ENCODE measurements at places on chromosomes 13 and 19.

GRCh38 chr19:11322269-11323024 is 17.0 kb downstream of the RAB3D start:
- H3K27ac ChIP-seq: peak overlapping the region; percentile 5
- H3K27me3 ChIP-seq: no peaks in the 10 kb centered on the region
- H3K36me3 ChIP-seq: no peaks in the 10 kb centered on the region
- DNase-seq: peak; percentile 81

- H3K27ac ChIP-seq: no peak overlapping the region
- no peak for DNase-seq
- no peaks in the 10 kb centered on the region for H3K36me3 ChIP-seq
- H3K4me1 ChIP-seq: no peaks in the 10 kb centered on the region
- no peak overlapping the region for H3K4me3 ChIP-seq
Observed at GRCh38 chr13:36382030-36382429, 35.8 kb upstream of the SPART start.

GRCh38 chr13:100433475-100433874 is 155.1 kb downstream of the GGACT start:
- H3K4me3 ChIP-seq: no peak overlapping the region
- H3K27ac ChIP-seq: peak overlapping the region; percentile 8

- DNase-seq: no peak
- no peak overlapping the region for H3K4me3 ChIP-seq
- H3K27me3 ChIP-seq: peaks cover 49% of the 10 kb centered on the region
- H3K36me3 ChIP-seq: no peaks in the 10 kb centered on the region
- no peak overlapping the region for H3K27ac ChIP-seq
Observed at GRCh38 chr19:53910170-53910518, 1.1 kb downstream of the CACNG7 start.

DNA sequence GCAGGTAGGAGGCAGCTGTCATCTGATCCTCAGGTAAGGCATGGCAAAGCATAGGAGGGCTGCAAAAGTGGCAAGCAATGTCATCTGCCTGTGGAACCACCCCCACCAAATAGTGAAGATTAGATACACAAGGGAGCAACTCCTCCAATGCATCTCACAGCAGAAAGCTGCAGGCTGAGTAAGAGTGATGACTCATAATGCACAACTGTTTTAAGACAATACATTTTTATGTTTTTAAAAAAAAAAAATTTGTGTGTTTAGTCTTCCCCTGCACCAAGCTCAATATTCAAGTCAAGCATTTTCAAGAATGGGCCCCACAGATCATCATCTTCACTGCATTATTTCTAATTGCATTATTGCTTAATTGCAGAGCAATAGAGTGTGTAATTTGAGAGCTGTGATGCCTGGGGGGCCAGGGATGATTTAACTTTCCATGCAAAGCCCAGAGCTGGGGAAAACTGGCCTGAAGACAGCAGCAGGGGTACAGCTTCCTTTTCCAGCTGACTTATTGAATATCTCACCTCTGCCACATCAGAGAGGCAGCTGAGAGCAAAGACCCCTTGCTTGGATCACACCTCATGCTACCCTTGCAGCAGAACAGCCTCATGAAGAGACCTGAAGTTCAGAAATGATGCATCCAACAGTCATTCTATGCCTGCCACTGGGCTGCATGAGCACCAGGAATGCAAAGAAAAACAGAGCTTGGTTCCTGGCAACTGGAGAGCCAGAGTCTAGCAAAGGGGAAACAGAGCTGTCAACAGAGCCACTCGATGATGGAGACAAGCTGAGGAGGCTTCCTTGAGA is 22.7 kb upstream of the POP4 start:
- no peaks in the 10 kb centered on the region for H3K36me3 ChIP-seq
- no peak overlapping the region for H3K4me3 ChIP-seq
- no peak overlapping the region for H3K27ac ChIP-seq
- H3K27me3 ChIP-seq: no peaks in the 10 kb centered on the region
- DNase-seq: no peak

Data from SJSA1 (cell line).